Nasal cavity respiratory epithelium epithelial cell of viscerocranial mucosa (primary cell): ENCODE measurements at places on chromosomes 6 and 20. TPM values are rescaled to one million over a fixed set of nuclear protein-coding genes. Genes with fewer than 3 reads are reported as not detected.

HLA-DOA gene
- total RNA-seq = 0.07 TPM in 1 of 2 replicates, not detected in the other

POPDC3 gene
- 10.9 and 14.0 TPM in 2 replicates for total RNA-seq

TPMT gene
- total RNA-seq = 18.5 and 27.3 TPM in 2 replicates

SOX4 gene
- total RNA-seq = 39.0 and 81.7 TPM in 2 replicates

C20orf141 gene
- not detected in 2 replicates for total RNA-seq

MRAP2 gene
- under 0.01 and 1.5 TPM in 2 replicates for total RNA-seq

LSM14B gene
- 54.5 and 59.8 TPM in 2 replicates for total RNA-seq

MUC22 gene
- under 0.01 TPM in 1 of 2 replicates, not detected in the other for total RNA-seq

PPP1R3D gene
- 10.9 and 11.2 TPM in 2 replicates for total RNA-seq

TINAG gene
- total RNA-seq = not detected in 2 replicates

CDK19 gene
- total RNA-seq = 8.2 and 12.5 TPM in 2 replicates

TOX2 gene
- under 0.01 and 0.28 TPM in 2 replicates for total RNA-seq

CST4 gene
- not detected in 2 replicates for total RNA-seq

PTCRA gene
- not detected in 2 replicates for total RNA-seq

MAP7 gene
- total RNA-seq = 37.3 and 48.5 TPM in 2 replicates
